ENCODE measurements at places on chromosomes 7 and 10.

- DNase-seq = peak; percentile 68
Observed at GRCh38 chr7:36784991-36785940, 61.0 kb upstream of the AOAH start.

DNA sequence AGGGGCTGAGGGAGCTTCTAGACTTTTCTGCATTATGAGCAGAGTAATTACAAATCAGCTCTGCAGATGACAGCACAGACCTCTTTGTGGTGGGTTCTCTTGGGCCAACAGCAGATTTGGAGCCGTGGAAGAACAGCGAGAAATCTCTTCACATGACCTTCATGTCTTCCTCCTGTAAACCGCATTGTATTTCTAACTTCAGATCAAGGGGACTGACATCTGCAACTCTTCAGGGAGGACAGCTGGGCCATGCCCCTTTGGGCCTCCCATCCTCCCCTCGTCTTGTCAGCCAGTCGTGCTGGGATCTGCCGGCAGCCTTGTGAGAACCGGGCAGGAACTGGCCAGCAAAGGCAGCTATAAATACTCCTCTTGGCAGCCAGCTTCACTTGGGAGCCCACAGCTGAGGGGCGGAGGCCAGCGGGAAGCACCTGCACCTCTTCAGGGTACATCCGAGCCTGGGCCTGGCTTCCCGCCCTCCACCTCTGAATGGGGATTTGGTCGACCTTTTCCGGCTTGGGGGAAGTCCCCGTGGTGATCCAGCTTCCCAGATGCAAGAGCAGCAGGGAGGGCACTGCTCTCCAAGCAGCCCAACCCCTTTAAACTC, 54.7 kb downstream of the STEAP1B start:
- DNase-seq = no peak

GRCh38 chr10:17648243-17649035, 4.5 kb downstream of the STAM start:
- peak; percentile 44 for DNase-seq

GRCh38 chr10:48672596-48673265, 11.9 kb upstream of the WDFY4 start:
- DNase-seq = no peak

- no peak for DNase-seq
Observed at GRCh38 chr10:93859049-93859655, 34.6 kb upstream of the SLC35G1 start.

GRCh38 chr7:25055520-25056220, 69.4 kb downstream of the CYCS start:
- DNase-seq = no peak

- DNase-seq = peak; percentile 16
Observed at GRCh38 chr7:1225441-1226185, 7.1 kb upstream of the UNCX start.

GRCh38 chr7:35495377-35495776, 199.6 kb downstream of the HERPUD2 start:
- no peak for DNase-seq

DNA sequence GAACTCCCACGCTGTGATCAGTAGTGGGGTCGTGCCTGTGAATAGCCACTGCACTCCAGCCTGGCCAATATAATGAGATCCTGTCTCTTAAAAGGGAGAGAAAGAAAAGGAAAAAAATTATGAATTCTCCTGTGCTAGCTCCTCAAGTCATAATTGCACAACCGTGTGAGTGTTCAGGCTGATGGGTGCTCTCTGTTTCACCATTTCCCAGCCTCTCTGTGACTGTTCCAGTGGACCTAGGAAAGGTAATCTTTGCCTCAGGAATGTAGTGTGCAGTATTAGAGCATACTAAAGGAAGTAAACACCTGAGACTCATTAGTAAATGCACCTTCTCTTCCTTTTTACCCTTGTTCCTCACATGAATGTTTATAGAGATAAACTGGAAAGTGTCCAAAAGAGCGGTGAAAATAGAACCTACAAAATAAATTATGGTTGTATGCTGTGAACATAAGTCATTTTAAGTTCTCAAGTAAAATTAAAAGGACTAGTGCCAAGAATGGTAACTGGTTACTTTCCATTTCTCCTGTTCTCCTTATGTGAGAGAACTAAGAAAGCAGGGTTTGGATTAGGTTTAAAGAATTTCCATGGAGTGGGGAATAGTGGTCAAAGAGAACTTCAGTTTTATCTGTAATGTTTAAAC, 42.7 kb downstream of the INPP5F start:
- DNase-seq = no peak

DNA sequence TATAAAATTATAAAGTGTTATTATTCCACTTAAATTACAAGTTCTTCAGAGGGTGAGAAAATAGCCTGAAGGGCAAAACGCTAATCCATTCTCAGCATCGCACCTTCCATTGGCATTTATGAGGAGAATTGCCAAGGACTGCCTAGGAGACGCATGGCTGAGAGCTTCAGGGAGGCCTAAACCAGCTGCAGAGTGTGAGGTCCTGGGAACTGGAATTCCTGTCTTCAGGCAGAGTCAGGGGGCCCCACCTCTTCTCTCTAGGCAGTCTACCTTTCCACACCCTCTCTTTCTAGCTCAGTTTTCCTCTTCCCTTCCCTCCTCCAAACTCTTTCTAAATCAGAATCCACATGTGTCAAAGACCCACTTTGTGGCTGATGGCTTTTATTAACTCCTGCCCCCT, 35.3 kb downstream of the LRRC72 start:
- no peak for DNase-seq

DNA sequence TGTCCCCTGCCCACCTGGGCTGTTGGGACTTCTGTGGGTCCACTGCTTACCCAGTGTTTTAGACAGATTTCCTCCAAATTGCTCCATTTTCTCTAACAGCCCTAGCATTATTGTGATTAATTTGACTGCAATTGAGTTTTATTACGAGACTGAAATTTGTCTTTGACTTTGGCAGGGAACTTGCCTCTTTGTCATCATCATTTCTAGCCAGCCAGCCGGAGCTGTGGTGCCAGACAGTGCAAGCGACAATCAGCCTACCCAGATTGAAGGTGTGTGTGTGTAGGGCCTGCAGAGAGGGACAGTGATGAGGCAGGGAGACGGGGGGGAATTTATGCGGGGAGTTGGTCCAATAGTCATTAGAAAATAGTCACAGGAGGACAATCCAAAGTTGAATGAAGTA, 743.0 kb downstream of the NRG3 start:
- no peak for DNase-seq

DNA sequence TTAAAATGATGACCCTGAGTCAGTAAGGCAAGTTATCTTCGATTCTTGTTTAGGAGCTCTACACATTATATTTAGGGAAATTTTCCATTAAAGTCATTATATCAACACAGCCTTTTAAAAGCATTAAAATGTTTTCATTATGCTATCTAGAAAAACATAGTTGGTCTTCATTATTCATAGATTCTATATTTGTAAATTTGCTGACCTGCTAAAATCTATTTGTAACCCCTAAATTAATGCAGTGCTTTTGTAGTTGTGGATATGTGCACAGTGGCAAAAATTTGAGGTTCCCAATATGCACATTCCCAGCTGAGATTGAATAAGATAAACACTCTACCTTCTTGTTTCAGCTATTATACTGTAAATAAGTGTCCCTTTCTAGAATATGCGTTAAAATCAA, 81.1 kb downstream of the KIF20B start:
- no peak for DNase-seq

GRCh38 chr7:94142281-94142680, 138.1 kb upstream of the BET1 start:
- DNase-seq = no peak

- DNase-seq = no peak
Observed at GRCh38 chr10:132158823-132159222, 27.9 kb upstream of the DPYSL4 start.

- DNase-seq = no peak
Observed at GRCh38 chr7:96949766-96950165, 55.6 kb upstream of the DLX6 start.

DNA sequence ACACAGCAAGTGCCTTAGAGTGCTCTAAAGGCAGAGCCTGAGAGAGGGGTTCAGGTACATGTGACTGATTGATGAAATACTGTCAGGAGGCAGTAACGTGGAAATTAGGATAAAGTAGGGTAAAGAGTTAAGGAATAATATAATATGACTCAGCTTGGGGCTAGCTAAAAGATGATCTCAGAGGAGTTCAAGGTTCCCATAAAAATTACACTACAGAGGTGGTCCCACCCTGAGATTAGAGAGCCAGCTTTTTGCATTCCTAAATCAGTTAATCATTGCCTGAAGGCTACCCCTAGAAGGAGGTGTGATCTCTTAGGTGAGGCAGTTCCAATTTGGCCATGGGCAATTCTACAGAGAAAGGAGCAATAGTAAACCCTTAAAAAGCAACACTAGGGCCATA, 5.8 kb downstream of the LIPJ start:
- DNase-seq = no peak

DNA sequence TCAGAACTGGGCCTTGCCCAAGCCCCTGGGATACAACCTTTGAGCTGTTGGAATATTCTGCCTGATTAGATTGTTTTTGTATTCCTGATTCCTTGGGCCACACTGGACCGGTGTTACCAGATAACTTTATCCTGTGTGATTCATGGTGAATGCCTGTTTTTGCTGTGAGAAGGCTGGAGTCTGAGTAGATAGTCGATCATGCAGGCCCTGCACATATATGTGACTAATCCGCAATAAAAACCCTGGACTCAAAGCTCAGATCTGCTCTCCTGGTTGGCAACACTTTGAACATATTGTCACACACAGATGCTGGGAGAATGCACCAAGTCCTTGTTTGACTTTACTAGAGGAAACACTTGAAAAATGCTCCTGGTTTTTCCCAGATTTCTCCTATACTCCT, 183.9 kb upstream of the MBL2 start:
- no peak for DNase-seq
